ENCODE measurements at places on chromosomes 3 and 15.

GRCh38 chr15:49200347-49200746, 30.3 kb downstream of the GALK2 start:
- no peak for DNase-seq

- no peak for DNase-seq
These were observed 11.6 kb downstream of the H1-8 start for GRCh38 chr3:129554356-129555152.

DNA sequence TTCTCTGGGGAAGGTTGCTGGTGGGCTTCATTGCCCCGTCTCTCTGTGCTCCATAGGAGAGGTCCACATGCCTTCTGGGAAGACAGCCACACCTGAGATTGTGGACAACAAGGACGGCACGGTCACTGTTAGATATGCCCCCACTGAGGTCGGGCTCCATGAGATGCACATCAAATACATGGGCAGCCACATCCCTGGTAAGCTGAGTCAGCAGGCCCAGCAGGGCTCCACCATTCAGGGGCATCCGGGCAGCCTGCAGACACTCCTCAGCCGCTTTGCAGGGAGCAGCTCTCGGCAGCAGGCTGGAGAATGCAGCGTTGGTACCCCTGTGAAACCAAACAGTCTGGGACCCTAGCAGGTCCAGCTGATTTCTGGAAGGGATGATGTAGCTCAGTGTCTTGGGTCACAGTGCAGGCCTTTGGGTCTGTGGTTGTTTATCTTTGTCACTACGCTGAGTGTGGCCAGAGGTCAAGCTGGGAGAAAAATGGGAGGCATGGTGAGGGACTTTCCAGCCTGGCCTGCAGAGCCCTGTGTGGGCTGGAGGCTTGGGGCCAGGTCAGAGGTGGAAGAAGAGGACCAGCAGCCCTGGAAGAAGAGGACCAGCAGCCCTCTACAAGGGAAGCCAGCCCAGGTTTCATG, 67.2 kb downstream of the DNASE1L3 start:
- no peak for DNase-seq

GRCh38 chr3:51715231-51715976, 8.5 kb downstream of the GRM2 start:
- no peak for DNase-seq

DNA sequence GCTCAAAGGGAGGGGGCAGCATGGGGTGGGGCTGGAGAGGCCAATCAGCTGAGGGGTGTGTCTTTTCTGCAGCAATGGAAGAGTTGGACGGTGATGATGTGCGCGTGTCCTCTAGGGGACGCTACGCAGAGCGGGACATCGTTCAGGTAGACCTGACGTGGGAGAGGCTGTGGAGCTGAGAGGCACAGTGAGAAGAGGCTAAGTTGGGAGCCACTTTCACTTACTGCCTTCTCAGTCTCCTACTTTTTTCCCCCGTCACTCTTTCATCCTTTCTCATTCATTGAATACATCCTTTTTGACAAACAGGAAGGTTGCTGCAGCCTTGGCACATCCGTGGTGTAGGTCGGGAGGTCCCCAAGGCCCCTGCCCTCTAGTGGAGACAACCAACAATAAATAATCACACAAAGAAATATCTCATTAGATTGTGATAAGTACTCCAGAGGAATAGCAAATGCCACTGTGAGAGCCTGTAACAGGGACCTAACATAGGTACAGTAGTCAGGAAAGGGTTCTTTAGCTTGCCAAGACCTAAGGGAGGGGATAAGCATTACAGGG, 4.4 kb upstream of the BRPF1 start:
- peak; percentile 53 for DNase-seq

DNA sequence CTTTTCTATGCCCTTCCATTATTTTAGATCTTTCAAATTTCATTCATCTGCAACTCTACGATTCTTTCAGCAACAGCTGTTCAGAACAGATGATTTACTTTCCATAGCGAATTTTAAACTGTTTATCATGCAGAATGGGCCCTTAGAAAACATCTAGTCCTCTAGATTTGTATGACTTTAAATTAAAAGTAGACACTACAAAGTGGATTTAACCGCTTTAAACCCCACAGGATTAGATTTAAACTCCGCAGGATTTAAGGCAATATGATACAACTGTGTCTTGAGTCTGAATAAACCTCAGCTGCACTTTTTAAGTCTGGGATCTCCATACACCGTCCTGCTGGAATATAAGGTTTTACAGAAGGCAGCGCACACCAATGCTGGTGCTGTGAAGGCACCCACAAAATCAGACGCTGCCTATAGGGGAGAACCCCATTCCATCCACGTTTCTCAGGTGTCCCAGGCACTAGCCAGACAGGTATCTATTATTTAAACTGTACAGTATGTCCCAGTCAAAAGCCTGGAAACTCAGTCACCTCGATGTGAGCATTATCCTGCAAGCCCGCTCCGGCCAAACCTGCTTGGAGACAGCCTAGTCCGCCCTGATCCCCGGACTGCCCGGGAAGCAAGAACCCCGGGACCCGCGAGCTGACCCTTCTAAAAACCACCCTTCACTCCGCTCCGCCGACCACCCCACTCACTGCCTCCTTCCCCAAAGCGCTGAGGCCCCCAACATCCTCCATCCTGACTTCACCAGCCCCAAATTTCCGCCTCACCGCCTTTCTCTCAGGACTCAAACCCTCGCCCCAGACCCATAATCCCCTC, 768 bp downstream of the ANO10 start:
- DNase-seq, result no peak

DNA sequence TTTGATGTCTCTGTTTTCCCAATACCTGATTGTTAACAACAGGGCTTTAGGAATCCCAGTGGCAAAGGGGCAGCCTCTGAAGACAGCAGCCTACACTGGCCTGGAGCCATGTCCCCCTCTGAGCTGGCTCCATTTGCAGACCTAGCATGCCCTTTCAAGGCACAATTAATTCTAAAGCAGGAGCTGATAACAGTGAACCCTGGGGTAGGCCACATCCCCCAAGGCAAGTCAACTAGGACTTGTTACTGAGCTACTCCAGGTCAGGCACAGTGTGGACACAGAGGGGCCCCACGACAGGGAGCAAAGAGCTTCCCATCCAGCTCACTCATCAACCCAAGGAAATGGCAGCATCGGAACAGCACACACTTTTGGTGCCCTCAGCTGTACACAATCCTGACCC, 51.9 kb downstream of the SPSB4 start:
- no peak for DNase-seq

DNA sequence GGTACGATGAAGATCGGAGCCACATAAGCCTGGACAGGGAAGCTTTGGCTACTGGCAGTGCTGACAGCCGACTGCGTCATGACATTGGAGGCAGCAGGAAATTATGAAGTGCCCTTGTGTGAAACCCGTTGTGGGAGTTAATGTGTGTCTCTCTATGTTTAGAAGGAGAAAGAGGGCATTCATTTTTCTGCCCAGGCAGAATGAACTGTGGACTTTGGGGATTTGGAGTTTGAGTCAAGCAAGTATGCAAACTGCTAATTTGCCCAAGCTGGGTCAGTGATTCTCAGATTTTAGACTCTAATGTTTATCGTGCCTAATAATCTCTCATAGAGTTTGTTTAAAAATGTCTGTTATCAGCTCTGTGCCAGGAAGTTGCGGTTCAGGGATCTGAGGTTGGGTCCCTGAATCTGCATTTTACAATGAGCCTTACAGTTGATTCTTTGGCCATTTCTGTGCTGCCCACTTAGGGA, 5.6 kb downstream of the CTXND1 start:
- DNase-seq, result no peak

DNA sequence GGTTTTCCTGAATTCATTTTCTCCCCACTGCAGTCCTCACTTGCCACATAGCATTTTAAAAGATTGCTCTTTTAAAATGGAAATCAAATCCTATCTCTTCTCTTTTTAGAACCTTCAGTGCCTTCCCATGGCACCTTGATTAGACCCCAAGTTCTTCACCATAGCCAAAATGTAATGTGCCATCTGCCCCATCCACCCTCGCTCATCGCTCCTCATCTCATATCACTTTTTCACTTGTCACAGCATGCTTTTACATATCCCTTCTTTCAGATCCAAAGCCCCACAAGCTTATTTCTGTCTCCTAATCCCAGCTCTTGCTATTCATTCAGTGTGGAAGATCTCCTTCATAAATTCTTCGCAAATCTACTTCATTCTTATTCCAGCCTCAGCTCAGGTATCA, 161.7 kb downstream of the CD47 start:
- DNase-seq, result no peak

All from activated CD4-positive, alpha-beta T cell treated with anti-CD3 and anti-CD28 coated beads, Interleukin-2, Interleukin-4, amounts not matched to agents 100 ng/mL and 50 ng/mL, durations not matched to agents 16 hours and 8 hours (primary cell).